ENCODE measurements at places on chromosomes 5 and 9.

- no peak for DNase-seq
These were observed 539.5 kb downstream of the EBF1 start for GRCh38 chr5:158560170-158560569.

DNA sequence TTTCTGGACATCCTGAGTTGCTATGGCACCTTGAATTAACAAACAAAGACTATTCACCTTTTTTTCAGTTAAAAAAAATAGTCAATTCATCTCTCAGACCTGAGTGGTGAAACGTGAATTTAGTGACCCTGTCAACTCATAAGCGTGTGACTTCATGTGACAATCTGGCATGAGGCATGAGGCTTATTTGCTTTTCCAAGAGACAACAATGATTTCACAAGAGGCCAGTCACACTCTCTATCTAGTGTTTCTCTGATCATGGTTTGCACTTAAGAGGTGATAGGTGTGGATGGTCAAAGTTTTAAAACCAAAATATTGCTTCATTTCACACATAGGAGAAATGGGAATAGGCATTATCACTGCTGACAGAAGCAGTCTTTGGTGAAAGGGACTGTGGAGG, 559.6 kb upstream of the ACO1 start:
- no peak for DNase-seq

- no peak for DNase-seq
These were observed 69.5 kb upstream of the HAND1 start for GRCh38 chr5:154547551-154547950.

- no peak for DNase-seq
These were observed 7.4 kb downstream of the ZDHHC11B start for GRCh38 chr5:776862-777711.

Data from stimulated activated CD8-positive, alpha-beta memory T cell treated with anti-CD3 and anti-CD28 coated beads, Interleukin-2, amount 100 ng/mL, for 48 hours (primary cell).